ENCODE measurements at places on chromosomes 5 and 9.

DNA sequence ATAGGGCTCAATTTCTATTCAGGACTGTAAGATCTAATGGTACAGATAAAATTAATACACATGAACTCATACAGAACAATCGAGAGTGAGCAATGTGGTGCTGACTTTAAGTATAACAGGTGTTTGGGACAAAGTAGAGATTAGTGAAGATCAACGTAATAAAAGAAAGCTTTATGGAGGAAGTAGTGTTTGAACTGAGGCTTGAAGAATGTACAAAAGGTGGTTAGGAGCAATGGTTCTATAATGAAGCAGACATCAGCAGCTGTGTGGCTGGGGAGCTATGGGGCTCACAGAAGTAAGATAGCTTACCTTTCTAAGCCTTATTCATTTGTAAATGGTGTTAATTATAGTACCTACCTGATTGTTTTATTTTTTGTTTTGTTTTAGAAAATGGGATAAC is 275.4 kb upstream of the RGMB start:
- no peak overlapping the region for H3K4me3 ChIP-seq
- H3K27ac ChIP-seq: no peak overlapping the region
- peaks cover 8% of the 10 kb centered on the region for H3K4me1 ChIP-seq
- DNase-seq: no peak
- no peaks in the 10 kb centered on the region for H3K36me3 ChIP-seq

DNA sequence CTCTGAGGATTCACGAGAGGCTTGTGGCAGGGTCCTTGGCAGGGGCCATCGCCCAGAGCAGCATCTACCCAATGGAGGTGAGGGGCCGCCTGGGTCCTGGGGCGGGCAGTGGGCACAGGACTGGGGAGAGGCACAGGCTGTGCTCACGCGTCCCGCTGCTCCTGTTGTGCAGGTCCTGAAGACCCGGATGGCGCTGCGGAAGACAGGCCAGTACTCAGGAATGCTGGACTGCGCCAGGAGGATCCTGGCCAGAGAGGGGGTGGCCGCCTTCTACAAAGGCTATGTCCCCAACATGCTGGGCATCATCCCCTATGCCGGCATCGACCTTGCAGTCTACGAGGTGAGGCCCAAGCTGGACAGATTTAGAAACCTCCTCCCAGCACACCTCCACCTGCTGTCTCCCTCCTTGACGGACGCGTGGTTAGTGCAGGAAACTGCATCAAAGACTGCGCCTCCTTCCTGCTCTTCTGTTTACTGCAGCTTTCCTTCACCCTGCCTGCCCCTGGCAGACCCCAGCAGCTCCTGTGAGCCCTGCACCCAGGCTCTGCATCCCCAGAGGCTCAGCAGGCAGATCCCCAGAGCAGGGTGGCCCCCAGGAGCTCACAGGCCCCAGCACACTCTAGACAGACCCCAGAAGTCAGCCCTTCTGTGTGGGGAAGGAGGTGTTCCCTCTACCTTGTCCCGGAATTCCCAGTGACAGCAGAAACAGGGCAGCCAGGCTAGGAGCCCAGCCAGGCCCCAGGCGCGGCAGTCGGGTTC is 21.2 kb downstream of the PTGES2 start:
- DNase-seq: no peak
- H3K4me3 ChIP-seq: no peak overlapping the region
- peaks cover 21% of the 10 kb centered on the region for H3K4me1 ChIP-seq
- no peaks in the 10 kb centered on the region for H3K27me3 ChIP-seq
- H3K27ac ChIP-seq: no peak overlapping the region
- peaks cover 26% of the 10 kb centered on the region for H3K36me3 ChIP-seq

DNA sequence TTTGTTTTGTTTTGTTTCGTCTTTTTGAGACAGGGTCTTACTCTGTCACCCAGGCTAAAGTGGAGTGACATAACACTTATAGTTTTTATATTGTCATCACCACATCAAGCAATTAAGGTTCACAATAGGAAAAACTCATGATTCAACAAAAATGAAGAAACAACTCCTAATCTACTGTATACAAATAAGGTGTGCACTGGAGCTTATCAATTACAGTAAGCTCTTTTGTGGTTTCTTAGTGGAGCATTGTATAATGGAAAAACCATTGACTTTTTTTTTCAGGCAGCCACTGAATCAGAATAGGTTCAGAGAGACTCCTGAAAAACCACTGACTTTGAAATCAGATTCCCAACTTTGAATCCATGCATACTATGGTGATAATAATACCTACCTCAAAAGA is 10.8 kb upstream of the PLIN2 start:
- H3K36me3 ChIP-seq: no peaks in the 10 kb centered on the region
- DNase-seq: no peak
- H3K27ac ChIP-seq: no peak overlapping the region
- H3K4me1 ChIP-seq: peaks cover 3% of the 10 kb centered on the region

DNA sequence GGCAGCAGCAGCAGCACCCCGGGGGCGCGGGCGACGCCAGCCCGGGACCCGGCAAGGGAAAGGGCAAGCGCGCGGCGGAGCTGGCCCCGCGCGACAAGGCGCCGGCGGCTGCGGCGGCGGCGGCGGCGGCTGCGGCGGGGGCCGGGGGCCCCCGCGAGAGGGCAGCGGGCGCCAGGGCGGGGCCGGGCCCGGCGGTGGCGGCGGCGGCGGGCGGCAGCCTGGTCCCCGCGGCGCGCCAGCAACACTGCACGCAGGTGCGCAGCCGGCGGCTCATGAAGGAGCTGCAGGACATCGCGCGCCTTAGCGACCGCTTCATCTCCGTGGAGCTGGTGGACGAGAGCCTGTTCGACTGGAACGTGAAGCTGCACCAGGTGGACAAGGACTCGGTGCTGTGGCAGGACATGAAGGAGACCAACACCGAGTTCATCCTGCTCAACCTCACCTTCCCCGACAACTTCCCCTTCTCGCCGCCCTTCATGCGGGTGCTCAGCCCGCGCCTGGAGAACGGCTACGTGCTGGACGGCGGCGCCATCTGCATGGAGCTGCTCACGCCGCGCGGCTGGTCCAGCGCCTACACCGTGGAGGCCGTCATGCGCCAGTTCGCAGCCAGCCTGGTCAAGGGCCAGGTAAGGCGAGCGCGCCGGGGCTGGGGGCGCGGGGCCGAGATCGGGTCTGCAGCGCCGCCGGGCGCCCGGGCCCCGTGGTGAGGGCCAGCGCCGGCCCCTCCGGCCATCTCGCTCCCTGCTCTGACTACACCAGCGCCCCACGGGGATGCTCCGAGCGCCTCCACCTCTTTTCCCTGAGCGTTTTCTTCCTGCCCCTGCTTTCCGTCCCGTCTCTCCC is at the start of gene UBE2QL1:
UBE2QL1 (plus strand) TSS at position 238 of the 843 bp plus-strand sequence; CDS start at position 273, 35 bp downstream.
- H3K4me1 ChIP-seq: peaks cover 12% of the 10 kb centered on the region
- peak within 1 kb of the TSS; percentile 73 for H3K4me3 ChIP-seq
- DNase-seq: peak; percentile 13
- H3K27me3 ChIP-seq: peaks cover 47% of the 10 kb centered on the region

- peaks cover 26% of the 10 kb centered on the region for H3K36me3 ChIP-seq
- H3K4me1 ChIP-seq: peaks cover 59% of the 10 kb centered on the region
- H3K4me3 ChIP-seq: peak overlapping the region; percentile 25
- DNase-seq: peak; percentile 70
- H3K27me3 ChIP-seq: no peaks in the 10 kb centered on the region
These were observed 120.2 kb upstream of the GRHPR start for GRCh38 chr9:37302277-37302676.

DNA sequence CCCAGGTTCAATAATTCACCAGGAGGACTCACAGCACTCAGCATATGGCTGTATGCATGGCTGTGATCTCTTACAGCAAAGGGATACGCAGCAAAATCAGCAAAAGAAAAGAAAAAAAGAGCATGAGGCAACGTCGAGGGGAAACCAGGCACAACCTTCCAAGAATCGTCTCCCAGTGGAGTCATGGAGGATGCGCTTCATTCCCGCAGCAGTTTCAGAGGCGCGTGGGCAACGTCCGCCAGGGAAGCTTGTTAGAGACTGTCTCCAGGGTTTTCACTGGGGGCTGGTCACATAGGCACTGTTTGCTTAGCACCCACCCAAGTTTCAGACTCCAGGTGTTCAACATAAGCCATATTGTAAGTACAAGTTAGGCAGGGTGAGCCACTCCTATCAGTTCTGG is 44.6 kb downstream of the NSG2 start:
- no peak for DNase-seq
- no peak overlapping the region for H3K4me3 ChIP-seq
- no peaks in the 10 kb centered on the region for H3K36me3 ChIP-seq

DNA sequence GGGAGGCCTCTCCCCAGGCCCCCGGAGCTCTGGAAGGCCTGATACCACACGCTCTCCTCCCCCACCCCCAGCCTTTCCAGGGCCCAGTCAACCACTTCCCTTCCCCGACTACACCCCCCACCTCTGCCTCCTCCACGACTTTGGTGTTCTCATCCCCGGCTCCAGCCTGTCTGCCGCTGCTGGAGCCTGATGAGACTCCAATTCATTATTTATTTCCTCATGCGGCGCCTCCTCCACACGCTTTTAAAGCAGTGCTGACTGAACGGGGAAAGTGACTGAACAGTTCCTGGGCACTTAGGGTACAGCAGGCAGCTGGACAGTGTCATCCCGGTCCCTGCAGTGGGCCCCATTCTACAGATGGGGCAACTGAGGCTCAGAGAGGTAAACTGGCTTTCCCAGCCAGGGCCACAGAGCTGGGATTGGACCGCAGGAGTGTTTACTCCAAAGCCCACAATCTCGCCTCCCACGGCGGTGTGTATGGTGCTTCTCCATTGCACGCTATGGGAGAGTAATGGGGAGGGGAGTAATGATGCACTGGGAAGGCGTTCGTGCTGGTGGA is 15.9 kb upstream of the RPL26L1 start:
- H3K27ac ChIP-seq: no peak overlapping the region
- no peaks in the 10 kb centered on the region for H3K36me3 ChIP-seq
- DNase-seq: no peak
- no peaks in the 10 kb centered on the region for H3K27me3 ChIP-seq

- no peak overlapping the region for H3K27ac ChIP-seq
- H3K36me3 ChIP-seq: no peaks in the 10 kb centered on the region
- no peak overlapping the region for H3K4me3 ChIP-seq
- no peak for DNase-seq
- H3K27me3 ChIP-seq: no peaks in the 10 kb centered on the region
These were observed 183.5 kb downstream of the LURAP1L start for GRCh38 chr9:12958279-12958678.

- H3K4me1 ChIP-seq: peaks cover 7% of the 10 kb centered on the region
- no peak for DNase-seq
- H3K4me3 ChIP-seq: no peak overlapping the region
- peaks cover 8% of the 10 kb centered on the region for H3K36me3 ChIP-seq
- no peak overlapping the region for H3K27ac ChIP-seq
These were observed 20.3 kb downstream of the MFAP3 start for GRCh38 chr5:154059039-154059430.

GRCh38 chr5:14901462-14902051 is 30.0 kb upstream of the ANKH start:
- no peaks in the 10 kb centered on the region for H3K27me3 ChIP-seq
- H3K4me3 ChIP-seq: no peak overlapping the region
- no peak overlapping the region for H3K27ac ChIP-seq
- no peak for DNase-seq

All from activated naive CD4-positive, alpha-beta T cell treated with anti-CD3 and anti-CD28 coated beads for 36 hours (primary cell).